NT2/D1 (cell line): ENCODE measurements at places on chromosomes 4 and X.
A peak's percentile ranks its signal among the peaks of the same experiment; 100 is the strongest.

GRCh38 chr4:155679343-155679742 is 12.7 kb downstream of the GUCY1A1 start:
- no peak for DNase-seq

DNA sequence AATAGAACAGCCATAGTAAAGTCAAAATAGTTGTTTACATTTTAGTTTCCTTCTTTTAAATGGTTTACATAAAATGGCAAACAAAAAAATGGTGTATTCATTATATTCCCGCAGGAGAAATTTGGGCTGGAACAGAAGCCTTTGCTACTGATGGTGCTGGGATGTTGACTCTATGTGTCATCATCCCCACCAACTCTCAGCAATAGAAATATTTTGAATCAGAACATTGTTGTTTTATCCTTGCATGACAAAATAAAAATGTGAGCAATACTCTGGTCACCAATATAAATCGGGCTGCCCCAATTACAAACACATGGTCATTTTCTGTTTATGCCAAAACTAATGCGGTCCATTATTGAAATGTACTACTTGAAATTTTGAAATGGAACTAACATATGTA is 1131.6 kb upstream of the PCDH7 start:
- DNase-seq: no peak

GRCh38 chrX:72046447-72046846 is 85.3 kb downstream of the RTL5 start:
- DNase-seq: no peak

GRCh38 chr4:44487341-44487740 is 38.7 kb upstream of the KCTD8 start:
- DNase-seq: no peak

GRCh38 chr4:86924811-86925210 is 10.0 kb upstream of the AFF1 start:
- no peak for DNase-seq

DNA sequence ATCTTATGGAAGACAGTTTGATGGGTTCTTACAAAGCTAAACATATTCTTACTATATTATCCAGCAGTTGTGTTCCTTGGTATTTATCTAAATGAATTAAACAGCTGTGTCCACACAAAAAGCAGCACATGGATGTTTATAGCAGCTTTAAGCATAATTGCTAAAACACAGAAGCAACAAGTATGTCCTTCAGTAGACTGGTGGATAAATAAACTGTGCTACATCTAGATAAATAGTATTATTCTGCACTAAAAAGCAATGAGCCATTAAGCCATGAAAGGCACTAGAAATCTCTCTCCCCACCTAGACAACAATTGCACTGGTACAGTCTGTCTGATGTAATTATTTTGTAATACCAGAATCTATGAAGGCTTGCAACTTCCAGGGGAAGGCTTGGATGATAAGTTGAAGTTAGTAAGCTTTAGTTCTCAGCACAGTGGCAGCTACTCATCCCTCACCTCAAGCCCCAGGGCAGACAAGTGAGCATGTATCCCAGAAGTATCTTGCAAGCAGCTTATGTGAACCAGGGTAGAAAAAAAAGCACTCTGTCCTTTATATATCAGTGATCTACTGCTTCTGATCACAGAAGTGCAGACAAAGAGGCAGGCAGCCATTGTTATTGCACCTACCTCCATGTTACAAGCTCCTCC is 36.9 kb downstream of the WDR17 start:
- DNase-seq: no peak

- DNase-seq: no peak
These were observed 1383.1 kb downstream of the C4orf33 start for GRCh38 chr4:130479020-130479419.

DNA sequence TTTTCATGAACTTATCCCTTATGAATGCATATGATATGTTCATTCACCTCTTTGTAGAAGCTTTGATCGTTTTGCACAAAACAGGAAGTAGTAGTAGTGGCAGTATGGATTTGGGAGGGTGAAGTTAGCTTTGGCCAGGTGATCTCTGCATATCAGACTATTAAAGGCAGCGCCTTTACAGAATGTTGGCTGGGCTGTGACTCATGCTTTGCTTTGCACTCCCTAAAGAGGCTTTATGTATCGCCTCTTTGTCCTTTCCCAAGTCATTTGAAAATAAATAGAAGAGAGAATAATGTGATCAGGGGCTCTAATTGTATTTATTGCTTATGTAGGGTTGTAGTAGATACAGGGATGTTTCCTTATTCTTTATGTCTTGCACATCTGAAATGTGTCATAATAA is 50.4 kb downstream of the SHROOM3 start:
- DNase-seq: peak; percentile 33

- DNase-seq: no peak
These were observed 783.5 kb downstream of the STPG2 start for GRCh38 chr4:97359826-97360225.

- no peak for DNase-seq
These were observed 44.5 kb upstream of the BTC start for GRCh38 chr4:74838746-74839370.

GRCh38 chrX:10121787-10122186 is 35.0 kb upstream of the CLCN4 start:
- no peak for DNase-seq
